ENCODE measurements at places on chromosomes 12 and 14. TPM values are rescaled to one million over a fixed set of nuclear protein-coding genes. Genes with fewer than 3 reads are reported as not detected.

AVPR1A gene
- not detected for total RNA-seq

DNA sequence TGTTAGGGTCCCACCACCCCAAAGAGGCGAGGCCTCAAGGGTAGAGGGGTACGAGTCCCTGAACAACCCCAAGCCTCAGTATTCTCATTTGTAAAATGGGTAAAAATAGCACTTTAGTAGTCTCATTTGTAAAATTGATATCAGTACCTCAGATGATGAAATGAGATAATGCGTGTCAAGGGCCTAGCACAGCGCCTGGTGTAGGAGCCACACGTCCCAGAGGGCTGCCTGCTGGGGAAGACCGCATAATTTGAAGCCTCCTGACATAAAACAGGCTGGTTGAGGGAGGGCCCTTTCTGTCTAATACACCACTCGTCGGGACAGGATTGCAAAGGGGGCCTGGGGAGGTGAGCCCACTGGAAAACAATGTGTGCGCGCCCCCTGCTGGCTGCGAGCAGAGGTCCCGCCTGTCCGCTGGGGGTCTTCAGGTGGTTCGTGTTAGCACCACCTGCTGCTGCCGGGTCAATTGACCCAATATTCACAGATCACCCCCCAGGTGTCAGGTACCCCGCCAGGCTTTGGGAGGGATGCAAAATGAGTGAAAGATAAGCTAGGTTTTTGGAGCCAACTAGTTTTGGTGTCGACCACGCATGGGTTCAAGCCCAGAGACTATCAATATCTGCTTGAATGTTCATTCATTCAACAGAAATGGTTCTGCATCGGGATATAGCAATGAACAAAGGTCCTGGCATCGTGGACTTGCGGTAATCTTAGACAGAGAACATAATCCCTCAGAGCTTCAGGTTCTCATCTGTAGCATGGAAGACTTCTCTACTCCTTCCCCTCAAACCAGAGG lies 24.7 kb upstream of the IRF2BPL start:
- peak; percentile 78 for DNase-seq

LRRC10 gene
- total RNA-seq = not detected

DNA sequence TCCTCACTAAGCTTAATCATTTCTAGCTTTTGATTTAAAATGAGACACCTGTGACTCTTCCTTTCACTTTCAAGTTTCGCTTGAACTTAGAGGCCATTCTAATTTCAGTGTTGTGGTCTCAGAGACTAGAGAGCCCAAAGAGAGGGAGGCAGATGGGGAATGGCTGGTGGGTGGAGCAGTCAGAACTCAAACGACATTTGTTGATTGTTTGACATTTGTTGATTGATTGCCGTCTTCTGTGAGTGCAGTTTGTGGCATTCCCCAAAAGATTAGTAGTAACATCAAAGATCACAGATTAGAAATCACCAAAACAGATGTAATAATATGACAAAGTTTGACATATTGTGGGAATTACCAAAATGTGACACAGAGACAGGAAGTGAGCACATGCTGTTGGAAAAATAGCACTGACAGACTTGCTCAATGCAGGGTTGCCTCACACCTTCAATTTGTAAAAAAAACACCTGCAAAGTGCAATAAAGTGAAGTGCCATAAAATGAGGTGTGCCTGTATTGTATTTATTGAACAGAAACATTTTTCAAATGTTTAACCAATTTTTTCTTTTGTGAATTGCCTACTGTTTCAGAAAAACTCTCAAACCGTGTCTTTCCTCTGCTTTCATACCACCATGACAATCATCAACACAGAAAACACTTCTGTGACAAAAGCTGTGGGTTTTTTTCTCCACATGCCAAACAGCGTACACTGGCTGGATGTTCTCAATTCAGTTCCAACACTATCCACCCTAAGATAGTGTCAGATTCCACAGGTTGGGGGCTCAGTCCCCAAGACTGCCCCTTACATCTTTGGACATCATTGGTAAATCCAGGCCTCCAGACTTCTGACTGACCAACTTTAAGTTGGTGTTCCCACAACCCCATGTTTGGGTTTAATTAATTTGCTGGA lies 376.3 kb upstream of the RGS6 start:
- peak; percentile 76 for DNase-seq

- no peak for DNase-seq
These were observed 63.9 kb downstream of the C14orf132 start for GRCh38 chr14:96103075-96103474.

RPL10L gene
- total RNA-seq = not detected

- DNase-seq = peak; percentile 56
These were observed 18.7 kb upstream of the HDAC7 start for GRCh38 chr12:47838286-47838931.

DNA sequence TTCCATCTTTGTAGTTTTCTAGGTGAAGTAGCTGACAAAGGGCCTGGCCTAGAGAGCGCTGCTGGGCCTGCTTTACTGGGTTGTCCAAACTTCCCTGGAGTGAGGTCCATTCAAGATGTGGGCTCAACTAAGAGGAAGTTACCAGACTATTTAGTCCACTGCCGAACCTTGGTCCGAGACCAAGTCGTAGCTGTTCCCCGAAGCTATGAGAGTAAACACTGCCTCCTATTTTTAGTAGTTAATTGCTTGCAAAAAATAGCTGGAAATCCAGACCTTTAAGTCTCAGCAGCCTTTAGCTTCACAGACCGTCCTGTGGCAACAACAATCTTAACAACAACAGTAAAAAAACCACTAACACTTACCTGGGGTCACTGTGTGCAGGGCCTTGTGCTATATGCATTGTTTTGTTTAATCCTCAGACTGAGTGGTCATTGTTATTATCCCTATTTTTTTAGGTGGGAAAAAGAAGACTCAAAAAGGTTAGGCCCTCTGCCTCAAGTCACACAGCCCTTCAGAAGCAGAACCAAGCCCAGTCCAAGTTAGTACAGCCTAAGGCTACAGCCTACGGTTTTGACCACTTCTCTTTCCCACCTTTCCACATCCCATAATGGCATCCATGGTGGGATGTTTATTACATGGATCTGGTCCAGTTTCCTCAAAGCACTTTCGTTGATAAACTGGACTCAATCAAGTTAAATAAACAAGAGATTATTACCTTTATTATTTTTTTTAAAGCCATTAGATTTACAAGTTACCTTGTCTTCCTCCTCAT lies 30.6 kb downstream of the SOCS2 start:
- no peak for DNase-seq

DNA sequence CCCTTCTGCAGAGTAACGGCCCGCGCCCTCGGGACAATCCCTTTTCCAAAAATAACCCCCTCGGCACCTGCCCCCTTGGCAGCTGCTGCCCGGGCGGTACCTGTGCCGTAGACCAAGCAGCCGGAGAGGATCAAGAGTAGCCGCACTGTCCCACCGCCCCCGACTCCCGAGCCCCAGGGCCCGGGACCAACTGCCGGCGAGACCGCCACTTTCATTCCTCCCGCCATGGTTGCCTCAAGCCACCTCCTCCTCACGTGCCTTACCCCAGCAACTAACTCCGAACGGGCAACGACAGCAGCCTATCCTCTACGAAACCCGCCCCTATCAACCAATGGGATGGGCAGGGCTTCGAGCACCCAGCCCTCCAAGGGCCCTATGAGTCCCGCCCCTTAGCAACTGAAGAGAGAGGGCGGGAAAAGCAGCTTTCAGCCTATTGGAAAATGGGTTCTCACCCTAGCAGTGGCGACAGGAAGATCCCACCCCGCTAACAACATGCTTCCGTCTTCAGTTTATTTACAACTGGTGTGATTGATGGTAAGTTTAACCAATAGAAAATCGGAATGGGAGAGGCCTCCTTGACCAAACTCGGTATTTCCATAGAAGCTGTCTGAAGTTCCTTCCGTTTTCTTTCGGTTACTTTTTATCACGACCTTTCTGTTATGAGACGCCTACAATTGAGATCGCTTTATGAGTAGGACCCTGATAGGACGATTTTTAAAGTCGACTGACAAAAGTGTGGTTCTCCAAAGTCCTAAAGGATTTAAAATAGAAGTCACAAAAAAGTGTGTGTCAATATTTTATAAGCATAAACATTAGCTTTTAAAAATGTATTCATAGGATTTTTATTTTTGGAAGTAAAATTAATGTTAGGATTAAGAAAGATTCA lies at the start of gene NEMP1:
TSS of gene NEMP1 (minus strand) at position 273 of the 886 bp plus-strand sequence. CDS start at position 227, 46 bp downstream.
- DNase-seq = peak; percentile 99

Measured in activated CD8-positive, alpha-beta memory T cell treated with anti-CD3 and anti-CD28 coated beads, Interleukin-2, amount 10 ng/mL, durations not matched to agents 7 days and 5 days (primary cell).